ENCODE measurements at places on chromosomes 5 and 9.

DNA sequence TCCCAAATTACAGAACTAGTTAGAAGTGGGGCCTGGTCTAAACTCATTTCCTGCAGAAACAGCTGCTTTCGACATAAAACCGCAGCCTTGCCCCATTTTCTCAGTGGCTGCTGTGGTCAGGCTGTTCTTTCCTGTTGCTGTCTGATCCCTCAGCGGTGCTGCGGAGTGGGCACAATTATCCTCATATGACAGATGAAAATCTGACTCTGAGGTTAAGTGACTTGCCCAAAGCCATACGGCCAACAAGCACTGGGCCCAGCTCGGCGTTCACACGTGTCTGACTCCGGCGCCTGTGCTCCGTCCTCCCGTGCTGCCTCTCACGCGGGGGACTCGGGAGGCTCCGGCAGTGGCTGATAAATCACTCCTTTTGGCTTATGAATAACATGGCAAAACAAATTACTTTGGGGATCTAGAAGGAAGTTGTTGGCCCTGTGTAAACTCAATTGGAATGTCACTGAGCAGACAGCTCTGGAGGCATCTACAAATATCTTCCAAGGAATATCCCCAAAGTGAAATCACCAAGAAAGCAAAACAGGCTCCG, 142.6 kb upstream of the LMX1B start:
- peak; percentile 69 for DNase-seq

- DNase-seq: no peak
Measured at GRCh38 chr9:4859035-4859434, 66.3 kb downstream of the RCL1 start.

GRCh38 chr9:127130661-127131538, 8.5 kb upstream of the ANGPTL2 start:
- DNase-seq: no peak

- DNase-seq: no peak
Measured at GRCh38 chr5:164742025-164742424, 1236.6 kb downstream of the MAT2B start.

DNA sequence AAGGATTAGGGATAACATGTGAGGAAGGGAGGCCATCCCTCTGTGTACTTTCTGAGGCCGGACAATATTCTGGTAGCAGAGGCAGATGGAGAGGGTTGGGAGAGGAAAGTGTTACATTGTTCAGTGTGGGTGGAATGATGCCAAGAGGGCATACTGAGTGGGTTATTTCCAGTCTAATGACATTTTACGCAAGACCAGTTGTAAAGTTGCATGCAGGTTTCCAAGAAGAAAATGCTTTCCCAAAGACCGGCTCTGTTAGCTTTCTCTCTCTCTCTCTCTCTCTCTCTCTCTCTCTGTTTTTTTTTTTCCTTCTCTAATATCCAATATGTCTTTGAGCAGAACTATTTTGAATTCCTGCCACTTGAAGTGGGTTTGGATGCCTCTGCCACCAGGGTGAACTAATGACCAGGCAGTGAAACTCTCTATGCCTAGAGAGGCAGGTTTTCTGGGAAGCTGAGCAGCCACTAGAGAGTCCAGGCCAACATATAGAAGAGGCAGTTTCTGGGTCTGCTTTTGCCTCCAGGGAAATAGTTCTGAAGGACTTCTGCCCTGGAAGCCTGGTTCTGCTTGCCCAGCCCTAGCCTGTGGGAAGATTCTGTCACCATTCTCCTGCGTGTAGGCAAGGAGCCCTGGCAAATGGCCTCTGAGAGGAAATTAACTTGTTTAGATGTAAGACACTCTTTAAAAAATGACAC, 24.4 kb upstream of the ZNF366 start:
- no peak for DNase-seq

- DNase-seq: no peak
Measured at GRCh38 chr5:176384366-176384930, 4.0 kb downstream of the NOP16 start.

DNA sequence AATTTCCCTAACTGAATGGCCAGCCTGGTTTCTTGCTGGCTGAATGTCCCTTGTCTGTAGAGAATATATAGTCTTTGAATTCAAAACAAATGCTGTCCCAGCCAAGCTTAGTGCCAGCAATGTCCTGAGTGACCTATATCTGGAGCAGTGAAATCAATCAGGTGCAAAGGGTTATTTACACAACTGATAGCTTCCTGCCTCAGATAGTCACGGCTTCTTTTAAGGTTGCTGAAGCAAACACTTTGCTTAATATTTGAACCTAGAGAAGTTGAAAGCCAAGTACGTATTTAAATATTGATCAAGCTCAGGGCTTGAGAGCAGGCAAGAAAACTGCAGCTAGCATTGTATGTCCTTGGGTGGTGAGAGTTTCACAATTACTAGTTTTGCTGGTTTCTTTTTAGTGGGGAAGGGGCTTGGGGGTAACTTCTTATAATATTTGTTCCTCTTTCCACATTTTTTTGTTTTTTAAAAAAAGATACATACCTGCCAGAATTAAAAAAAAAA, 2.0 kb upstream of the ARHGEF28 start:
- no peak for DNase-seq
